ENCODE measurements at places on chromosomes 3 and 15.

- no peak for DNase-seq
Observed at GRCh38 chr3:81823882-81824395, 62.5 kb upstream of the GBE1 start.

GRCh38 chr15:42918047-42918446, 2.5 kb downstream of the TTBK2 start:
- no peak for DNase-seq

- DNase-seq = no peak
Observed at GRCh38 chr3:110677506-110677905, 394.1 kb upstream of the NECTIN3 start.

GRCh38 chr3:101970905-101971304, 121.6 kb downstream of the NFKBIZ start:
- no peak for DNase-seq

DNA sequence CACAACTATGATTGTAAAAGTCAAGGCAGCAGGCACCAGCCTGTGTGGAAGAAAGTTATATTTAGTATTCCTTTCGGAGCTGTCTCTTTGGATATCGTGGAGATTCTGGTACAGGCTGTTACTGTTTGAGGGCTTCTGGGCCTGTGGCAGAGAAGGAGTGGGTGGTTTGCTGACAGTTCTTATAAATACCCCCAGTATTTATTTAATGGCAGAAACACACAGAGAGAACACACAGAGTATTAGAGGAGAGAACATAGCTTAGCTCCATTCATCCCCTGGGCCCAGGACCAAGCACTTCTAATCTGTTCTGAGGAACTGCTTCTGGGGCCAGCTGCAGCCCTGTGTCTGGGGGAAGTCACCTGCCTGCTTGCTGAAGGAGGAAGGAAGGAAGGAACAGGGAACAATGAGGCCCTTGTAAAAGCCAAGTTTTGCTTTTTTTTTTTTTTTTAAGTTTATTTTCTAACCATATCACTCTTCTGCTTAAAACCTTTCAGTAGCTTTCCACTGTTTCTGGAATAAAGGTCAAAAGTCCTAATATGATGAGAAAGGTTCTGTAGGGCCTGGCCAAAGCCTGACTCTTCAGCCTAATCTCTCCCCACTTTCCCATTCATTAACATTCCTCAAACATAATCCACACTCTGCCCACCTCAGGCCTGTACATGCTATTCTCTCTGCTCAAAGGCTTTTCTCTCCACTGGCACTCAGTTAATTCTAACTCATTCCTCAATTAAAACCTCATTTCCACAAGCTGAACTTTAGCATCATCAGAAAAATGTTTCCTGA, 11.8 kb upstream of the PP2D1 start:
- DNase-seq = no peak

- DNase-seq = peak; percentile 72
Observed at GRCh38 chr3:196837819-196838420, 29.8 kb upstream of the SENP5 start.

DNA sequence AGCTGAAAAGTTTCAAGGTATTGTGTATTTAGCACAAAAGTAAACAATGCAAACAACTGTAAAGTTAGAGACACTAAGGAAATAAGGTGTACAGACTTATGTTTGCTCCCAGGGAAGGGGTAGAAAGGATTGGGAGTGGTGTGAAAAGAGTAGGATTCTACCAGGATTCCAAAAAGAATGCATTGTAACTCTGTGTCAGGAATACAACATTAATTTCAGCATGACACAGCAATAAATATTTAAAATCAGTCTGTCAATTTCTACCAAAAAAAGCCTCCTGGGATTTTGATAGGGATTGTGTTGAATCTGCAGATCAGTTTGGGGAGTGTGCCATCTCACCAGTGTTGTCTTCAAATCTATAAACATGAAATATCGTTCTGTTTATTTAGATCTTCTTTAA, 73.4 kb downstream of the LRRC28 start:
- no peak for DNase-seq

DNA sequence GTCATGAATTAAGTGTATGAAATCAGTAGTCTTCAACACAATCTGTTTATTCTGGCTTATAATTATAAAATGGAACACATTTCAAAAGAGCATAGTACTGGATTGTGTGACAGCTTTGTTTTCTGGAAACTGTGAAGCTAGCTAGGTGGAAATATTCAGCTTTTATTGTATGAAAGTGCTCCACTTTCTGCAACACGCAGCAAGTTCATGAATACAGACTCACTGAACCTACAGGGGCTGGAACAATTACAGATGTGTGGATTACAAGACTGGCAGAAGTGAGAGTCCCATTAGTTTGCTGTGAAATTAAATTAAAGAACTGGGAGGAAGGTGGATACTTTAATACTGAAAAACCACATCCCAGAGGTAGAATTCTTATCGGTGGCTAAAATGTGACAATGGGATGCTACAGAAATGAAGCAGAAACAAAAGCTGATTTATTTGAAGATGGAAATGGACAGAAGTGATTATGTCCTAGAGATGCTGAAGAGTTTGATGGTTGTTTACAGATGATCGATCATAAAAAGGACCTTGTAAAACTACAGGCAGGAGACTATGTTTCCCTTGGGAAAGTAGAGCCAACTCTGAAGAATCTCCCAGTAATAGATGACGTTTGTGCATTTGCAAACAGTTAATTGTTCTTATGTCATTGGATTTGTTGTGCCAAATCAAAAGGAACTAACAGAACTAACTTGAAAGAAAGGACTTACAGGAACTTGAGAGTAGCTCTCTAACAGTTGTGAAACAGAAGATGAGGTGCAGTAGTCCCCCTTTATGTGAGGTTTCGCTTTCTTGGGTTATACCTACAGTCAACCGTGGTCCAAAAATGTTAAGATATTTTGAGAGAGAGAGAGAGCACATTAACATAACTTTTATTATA, 15.7 kb downstream of the TF start:
- DNase-seq = no peak

GRCh38 chr3:45807681-45808540, 11.6 kb upstream of the SLC6A20 start:
- no peak for DNase-seq

- DNase-seq = no peak
Observed at GRCh38 chr15:43941555-43941954, 114.8 kb downstream of the WDR76 start.

DNA sequence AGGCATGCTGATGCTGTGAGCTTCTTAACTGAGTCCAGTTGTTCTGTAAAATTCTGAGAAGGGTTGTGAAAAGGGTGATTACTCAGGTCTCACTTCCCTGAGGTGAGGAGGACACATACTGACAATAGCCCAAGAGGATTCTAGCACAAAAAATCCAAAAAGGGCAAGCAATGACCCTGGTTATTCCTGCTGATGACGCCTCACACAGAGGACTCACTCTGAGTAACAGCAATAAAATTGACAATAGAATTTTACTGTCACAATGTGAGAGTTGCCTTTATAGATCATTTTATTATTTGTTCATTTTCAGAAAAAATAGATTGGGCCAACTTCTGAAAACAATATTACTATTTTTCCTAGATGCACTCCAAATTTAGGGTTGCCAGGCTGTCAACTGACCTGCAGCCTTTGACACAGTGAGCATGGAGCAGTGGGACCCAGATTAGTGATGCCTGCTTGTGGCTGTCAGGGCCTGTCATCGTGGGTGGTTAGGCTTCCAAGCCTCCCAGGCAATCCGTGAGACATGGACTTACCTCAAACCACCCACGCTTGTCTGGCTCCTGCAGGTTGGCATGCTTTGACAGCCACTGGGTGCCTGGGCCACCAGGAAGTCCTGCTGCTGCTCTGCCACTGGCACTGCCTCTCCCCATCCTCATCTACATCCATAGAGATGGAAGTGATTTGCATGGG, 396.0 kb upstream of the THBS1 start:
- no peak for DNase-seq

DNA sequence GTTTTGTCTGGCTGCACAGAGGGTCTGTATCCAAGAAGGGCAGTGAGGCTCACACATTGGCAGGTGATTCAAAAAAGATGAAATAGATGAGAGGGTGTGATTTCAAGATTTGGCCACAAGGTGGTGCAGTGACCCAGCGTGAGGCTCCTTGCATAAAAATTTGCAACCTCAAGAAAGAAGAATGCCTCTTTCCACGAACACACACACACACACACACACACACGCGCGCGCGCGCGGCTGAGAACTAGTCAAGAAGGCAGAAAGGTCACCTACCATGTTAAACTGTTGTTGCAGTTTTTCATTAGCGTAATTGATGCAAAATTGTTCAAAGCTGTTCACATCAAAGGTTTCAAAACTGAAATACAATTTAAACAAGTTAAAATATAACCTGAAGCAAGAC, 39.2 kb downstream of the MYO5C start:
- DNase-seq = peak; percentile 64

DNA sequence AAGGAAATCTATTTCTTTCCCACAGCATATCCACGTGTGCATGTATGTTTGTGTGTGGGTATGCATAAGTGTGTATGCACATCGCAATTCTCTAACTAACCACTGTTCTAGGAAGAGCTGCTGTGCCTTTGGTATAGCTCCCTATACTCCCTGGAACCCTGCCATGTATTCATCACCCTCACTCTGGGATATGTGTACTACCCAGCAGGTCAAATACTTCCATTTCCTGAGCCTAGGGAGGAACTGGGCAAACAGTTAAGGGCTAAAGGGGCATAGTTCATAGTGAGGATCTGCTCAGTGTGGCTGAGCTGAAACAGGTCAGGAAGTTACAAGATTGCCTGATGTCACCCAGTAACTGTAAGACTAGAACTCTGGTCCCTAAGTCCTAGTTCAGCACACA, 260.4 kb downstream of the RPLP1 start:
- no peak for DNase-seq

- no peak for DNase-seq
Observed at GRCh38 chr3:116057400-116058006, 387.8 kb downstream of the LSAMP start.

DNA sequence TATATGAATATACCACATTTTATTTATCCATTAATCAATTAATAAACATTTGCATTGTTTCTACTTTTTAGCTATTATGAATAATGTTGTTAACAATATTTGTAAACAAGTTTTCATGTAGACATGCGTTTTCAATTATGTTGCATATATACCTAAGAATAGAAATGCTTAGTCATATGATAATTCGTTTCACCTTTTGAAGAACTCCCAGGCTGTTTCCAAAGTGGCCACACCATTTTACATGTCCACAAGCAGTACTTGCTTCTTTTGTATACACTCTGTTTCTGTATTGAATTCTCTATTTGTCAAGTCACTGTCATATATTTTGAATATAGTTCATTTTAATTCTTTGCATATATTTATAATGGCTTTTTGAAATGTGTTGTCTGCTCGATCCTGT, 206.9 kb upstream of the ZBTB20 start:
- DNase-seq = no peak

GRCh38 chr3:33061782-33062181, 35.2 kb downstream of the GLB1 start:
- DNase-seq = peak; percentile 24

- DNase-seq = no peak
Observed at GRCh38 chr3:146532406-146532805, 12.0 kb downstream of the PLSCR1 start.

- no peak for DNase-seq
Observed at GRCh38 chr15:31292391-31293015, 34.1 kb upstream of the KLF13 start.

GRCh38 chr15:59528961-59529402, 82.6 kb upstream of the GCNT3 start:
- DNase-seq = peak; percentile 68

DNA sequence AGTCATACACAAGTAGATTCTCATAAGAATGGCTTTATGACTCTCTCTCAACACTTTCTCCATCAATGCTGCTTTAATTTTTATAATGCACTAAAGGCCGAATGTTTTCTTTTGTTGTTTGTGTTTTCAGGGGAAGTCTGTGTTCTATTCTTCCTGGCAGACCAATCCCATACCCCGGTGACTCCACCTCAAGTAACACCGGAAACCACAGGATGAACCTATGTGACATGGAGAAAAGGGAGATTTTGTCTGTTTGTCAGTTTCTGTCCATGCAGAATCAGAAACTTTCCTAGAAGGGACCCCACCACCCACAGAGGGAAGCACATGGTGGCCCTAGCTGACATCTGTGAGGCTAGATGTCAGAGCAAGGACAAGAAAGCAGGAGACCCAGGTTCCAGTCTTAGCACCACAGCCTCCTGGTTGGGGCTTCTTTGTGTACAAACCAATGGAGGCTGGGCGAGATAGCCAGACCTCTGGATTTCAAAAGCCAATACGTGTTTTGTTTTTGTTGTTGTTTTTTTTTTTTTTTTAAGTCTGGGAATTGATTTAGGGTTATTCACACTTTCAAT, 109.0 kb downstream of the OSBPL10 start:
- DNase-seq = no peak

DNA sequence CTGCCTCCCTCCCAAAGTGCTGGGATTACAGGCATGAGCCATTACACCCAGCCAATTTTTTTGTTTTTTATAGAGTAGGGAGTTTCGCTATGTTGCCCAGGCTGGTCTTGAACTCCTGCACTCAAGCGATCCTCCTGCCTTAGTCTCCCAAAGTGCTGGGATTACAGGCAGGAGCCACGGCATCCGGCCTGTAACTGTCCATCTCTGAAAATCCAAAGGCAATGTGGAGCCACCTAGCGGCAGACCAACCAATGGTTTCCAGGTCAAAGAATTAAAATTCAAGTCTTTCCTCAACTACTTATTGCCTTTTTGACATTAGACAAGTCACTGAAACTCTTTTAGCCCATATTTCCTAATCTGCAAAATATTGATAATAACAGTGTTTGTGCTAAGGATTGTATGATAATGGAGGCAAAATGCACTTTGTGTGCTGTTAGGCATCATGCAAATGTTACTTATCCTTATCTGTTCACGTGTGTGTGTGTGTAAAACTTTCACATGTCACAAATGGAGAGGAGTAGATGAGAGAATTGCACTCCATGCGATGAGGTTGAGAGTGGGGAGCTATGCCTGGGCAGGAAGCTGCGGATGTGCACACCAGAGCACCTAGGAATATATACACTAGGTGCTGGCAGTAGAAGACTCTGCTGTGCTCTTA, 48.7 kb downstream of the COL8A1 start:
- peak; percentile 19 for DNase-seq

DNA sequence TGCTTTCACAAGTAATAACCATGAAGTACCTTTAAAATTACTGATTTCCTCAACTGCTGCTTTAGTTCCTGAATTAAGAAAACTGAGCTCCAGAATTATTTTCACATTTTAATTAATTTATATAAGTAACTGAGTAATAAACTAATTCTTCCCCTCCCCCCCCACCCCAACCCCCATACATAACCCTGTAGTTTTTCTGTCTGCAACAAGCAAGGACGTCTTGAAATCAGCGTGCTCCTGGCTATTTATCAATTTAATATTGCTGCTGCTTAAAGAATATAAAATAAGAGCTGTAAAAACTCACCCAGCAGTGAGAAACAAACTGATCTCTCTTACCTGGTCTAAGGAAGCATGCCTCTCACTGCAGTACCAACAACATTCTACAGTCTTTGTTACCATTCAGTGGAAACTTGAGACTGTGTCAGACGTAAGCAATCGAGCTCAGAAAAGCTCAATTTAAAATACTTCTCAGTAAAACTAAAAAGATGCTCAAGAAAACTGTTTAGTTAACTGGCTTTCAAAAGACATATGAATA, 121.0 kb downstream of the TFDP2 start:
- no peak for DNase-seq

- no peak for DNase-seq
Observed at GRCh38 chr3:25568525-25569078, 96.1 kb downstream of the TOP2B start.

GRCh38 chr15:65311760-65312159, 7.3 kb downstream of the RNU5B-1 start:
- DNase-seq = no peak

All from activated naive CD4-positive, alpha-beta T cell treated with anti-CD3 and anti-CD28 coated beads, Interleukin-2, amount 50 U/mL, for 16 hours (primary cell).